ENCODE measurements at places on chromosomes 12 and 14. TPM values are rescaled to one million over a fixed set of nuclear protein-coding genes. Genes with fewer than 3 reads are reported as not detected.

INHBC gene
- 0.03 TPM for polyA plus RNA-seq

DNA sequence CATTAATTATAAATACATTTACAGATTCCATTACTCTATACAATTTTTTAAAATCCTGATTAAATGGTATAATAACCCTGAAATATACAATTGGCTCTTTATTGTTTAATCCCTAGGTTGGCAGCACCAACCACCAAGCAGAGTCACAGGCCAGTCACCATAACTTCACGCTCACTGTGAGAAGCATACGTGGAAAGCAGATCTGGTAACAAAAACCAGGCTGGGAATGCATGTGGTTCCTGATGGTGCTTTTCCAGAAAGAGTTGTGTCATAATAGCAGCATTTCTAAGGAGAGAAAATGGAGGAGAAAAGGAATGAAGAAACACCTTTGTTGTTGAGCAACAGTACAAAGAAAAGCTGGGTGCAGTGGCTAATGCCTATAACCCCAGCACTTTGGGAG, 66.1 kb downstream of the SIX6 start:
- no peak for DNase-seq

PLA2G1B gene
- polyA plus RNA-seq: 0.53 TPM

DNA sequence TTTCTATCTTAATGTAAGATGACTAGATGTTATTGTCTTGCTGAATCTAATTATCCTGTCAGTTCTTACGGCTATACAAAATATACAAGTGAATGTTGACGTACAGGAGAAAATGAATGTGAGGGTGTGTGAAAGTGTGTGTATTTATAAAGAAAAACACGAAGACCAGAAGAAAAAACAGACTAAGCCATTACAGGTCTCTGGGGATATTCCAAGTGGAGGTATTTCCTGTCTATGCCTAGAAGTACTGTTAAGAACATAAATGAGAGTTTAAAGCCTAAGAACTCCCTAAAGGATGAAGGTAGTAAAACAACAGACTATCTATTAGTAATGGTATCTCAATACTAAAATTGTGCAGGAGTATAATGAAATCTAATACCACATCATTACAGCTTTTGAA, 7.6 kb downstream of the MDM1 start:
- no peak for DNase-seq

GRCh38 chr14:65926504-65926903, 514.0 kb downstream of the FUT8 start:
- no peak for DNase-seq

- DNase-seq: no peak
Observed at GRCh38 chr14:89955022-89955744, 544 bp upstream of the TDP1 start.

GRCh38 chr12:6277982-6278438, 32.5 kb upstream of the PLEKHG6 start:
- DNase-seq: no peak

DNA sequence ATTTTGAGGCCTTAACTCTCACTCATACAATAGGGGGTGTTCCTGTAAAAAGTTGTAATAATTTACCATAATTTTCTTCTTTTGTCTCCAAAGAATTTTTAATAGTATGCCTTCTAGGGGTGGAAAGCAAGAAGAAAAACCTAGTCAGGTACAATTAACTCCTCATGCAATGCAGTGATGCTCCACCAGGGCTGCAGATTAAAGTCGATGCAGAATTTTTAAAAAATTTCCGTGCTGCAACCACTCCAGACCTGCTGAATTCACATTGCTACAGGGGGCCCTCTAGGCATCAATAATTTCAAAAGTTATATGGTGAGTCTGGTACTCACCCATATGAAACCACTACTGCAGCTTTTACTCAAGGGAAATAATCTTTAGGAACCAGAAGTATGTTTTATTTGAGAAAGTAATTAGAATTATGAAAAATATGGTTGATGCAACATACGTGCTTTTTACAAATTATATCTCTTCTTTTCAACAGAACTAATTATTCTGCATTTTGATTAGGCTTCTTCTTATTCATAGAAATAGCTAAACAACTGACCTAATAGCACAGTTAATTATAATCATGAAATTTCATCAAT, 353.2 kb downstream of the BCAT1 start:
- no peak for DNase-seq

IRAK3 gene
- 0.81 TPM for polyA plus RNA-seq

TAS2R9 gene
- not detected for polyA plus RNA-seq

DNA sequence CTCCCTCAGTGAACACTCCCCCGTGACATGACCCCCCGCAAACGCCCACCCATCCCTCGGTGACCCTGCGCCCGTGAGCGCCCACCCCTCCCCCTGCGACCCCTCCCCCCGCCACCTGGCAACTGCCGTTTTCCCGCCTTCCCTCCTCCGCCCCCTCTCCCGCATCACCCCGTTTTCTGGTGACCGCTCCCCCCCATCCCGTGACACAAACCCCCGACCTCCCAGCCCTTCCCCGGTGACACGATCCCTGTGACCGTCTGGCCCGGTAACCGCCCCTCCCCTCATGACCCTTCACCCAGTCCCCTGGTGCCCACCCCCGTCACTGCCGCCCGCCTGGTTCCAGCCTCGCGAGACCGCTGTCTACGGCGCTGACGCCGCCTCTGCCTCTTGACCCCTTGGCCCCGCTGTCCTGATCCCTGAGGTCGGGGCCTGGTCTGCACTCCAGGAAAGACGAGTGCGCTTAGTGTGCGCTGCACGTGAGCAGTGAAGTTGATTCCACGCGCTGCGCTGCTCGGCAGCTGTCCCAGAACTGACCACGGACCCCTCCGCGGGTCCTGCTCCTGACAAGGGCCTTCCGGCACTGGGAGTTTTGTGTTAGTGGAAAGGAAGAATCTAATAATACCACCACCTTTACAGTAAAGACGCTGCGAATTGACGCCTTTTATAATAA, 59.4 kb downstream of the DDX51 start:
- peak; percentile 78 for DNase-seq

GRCh38 chr12:26402648-26403047, 207.3 kb downstream of the SSPN start:
- peak; percentile 76 for DNase-seq

SLC25A21 gene
- 1.2 TPM for polyA plus RNA-seq

- peak; percentile 68 for DNase-seq
Observed at GRCh38 chr12:12722435-12723148, 5.4 kb downstream of the CDKN1B start.

- DNase-seq: no peak
Observed at GRCh38 chr14:80485764-80486163, 274.5 kb upstream of the DIO2 start.

DNA sequence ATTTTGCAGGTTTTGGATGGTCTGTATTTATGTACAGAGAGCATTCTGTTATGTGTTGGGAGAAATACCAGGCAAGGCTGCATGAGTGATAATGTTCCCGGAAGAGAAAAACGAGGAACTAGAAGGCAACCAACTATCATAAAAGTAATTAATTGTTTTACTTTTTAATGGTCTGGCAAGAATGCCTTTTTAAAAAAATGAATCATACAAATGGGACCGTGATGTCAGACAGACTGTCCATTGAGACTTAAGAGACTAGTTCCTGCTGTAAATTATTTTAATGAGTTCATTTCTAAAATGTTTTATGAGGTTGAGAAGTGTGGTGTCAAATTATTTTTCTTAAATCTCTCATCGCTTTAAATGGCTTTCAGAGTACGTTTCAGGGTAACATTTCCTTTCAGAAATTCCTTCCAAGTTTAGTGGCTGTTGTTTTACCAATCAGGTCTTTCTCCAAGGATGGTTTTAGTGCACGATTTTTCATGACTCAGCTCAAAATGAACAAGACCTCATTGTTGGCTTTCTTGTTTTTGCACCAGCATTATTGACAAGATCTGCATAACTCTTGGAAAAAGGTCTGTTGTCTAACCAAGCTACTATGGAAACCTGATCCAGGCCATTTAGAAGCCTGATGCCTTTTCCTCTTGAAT, 86.1 kb upstream of the ARHGAP5 start:
- DNase-seq: no peak

- DNase-seq: no peak
Observed at GRCh38 chr14:100202712-100203111, 36.2 kb upstream of the YY1 start.

- no peak for DNase-seq
Observed at GRCh38 chr14:20501346-20501745, 4.0 kb upstream of the RNASE10 start.

DNA sequence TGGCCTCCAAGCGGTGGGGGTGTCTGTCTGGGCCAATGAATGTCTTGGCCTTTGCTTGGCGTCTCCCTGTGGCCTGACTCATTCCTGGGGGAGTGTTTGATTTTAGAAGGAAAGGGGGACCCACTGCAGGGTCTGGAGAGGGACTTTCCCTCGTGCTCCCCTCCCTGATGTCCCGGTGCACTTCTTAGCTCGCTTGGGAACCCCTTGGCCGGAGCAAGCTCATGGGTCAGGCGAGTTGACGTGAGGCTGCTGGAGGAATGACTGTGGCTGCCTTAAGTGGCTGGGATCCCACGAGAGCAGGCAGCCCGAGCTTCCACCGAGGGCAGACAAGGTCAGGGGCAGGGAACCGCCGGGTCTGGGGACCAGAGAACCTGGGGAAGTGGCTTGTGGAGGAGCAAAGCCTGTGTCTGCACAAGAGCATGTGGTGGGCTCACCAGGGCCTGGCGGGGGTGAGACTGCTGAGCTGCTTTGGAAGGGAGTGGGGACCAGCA, 218.4 kb upstream of the C14orf180 start:
- DNase-seq: no peak

DNA sequence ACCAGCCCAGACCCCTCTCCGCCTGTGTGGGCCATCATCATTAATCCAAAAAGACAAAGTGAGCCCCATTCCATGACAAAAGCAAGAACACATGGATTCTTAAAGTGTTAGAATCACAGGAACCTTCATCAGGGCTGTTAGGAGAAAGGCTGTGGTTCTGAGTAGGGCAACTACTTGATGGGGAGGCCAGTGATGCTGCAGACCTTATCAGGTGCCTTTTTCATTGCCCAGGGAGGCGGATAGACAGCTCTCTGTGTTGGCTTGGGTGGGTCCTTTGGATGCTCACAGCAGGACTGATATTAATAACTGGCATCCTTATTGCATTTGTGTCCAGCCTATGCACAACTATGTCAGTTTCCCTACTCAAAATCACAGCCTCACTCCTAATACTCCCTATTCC, 2.3 kb downstream of the HEBP1 start:
- no peak for DNase-seq

DNA sequence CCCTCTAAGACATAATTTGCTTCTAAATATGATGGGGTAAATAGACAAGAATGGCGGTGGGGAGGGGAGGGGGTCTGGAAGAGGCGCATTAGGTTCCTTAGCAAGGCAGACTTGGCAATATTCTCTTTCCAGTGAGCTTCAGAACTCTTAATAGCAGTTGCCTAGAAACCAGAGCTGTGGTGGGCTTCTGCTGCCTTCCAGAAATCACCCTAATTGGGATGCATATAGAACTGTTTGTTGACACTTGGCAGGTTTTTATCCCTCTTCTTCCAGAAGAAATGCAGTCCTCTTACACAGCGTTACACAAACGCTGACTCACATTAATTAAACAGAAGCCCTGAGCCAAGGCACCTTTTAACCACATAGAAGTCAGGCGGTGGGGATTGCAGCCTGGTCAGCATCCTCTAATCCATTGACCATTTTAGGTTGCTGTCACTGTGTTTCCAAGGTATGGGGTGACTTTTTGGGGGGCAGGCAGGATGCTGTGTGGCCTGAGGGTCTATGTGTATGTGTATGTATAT, 114.1 kb downstream of the CCDC60 start:
- DNase-seq: no peak

AQP6 gene
- not detected for polyA plus RNA-seq

GRCh38 chr14:91261115-91261514, 16.6 kb upstream of the GPR68 start:
- DNase-seq: no peak

- no peak for DNase-seq
Observed at GRCh38 chr12:14802721-14803010, 612 bp downstream of the WBP11 start.

DNA sequence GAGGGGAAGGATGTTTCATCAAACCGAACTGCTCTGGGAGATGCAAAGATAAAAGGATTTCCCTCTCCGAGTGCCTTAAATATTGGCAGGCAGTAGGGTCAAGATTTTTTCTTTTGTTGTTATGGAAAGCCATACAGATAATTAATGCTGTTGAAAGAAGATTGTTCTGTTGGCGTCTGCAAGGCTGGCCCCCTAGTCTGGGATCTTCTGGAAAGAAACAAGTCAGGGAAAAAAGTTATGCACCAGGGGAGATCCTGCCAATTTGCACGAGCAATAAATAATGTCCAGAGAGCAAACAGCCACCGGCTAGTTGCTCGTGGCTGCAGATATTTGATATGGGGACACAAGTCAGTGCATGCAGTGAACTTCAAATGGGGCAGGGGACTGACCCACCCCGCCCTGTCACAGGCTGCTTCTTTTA, 202.1 kb upstream of the MYL2 start:
- DNase-seq: no peak

- peak; percentile 59 for DNase-seq
Observed at GRCh38 chr12:116598311-116599284, 39.4 kb downstream of the MAP1LC3B2 start.

GRCh38 chr12:76201316-76201715, 116.8 kb upstream of the NAP1L1 start:
- no peak for DNase-seq

GRCh38 chr14:74389980-74390379, 36.0 kb downstream of the SYNDIG1L start:
- DNase-seq: no peak

IFNG-AS1 gene
- polyA plus RNA-seq: not detected

- DNase-seq: peak; percentile 18
Observed at GRCh38 chr14:80587096-80587724, 354.3 kb downstream of the CEP128 start.

NFATC4 gene
- 25.8 TPM for polyA plus RNA-seq

GRCh38 chr12:26434299-26435068, 239.1 kb downstream of the SSPN start:
- peak; percentile 57 for DNase-seq

GRCh38 chr12:92735131-92735721, 32.4 kb downstream of the PLEKHG7 start:
- no peak for DNase-seq

- no peak for DNase-seq
Observed at GRCh38 chr12:122866379-122866778, 29.5 kb downstream of the VPS37B start.

ITGB7 gene
- polyA plus RNA-seq: 9.2 TPM

DNA sequence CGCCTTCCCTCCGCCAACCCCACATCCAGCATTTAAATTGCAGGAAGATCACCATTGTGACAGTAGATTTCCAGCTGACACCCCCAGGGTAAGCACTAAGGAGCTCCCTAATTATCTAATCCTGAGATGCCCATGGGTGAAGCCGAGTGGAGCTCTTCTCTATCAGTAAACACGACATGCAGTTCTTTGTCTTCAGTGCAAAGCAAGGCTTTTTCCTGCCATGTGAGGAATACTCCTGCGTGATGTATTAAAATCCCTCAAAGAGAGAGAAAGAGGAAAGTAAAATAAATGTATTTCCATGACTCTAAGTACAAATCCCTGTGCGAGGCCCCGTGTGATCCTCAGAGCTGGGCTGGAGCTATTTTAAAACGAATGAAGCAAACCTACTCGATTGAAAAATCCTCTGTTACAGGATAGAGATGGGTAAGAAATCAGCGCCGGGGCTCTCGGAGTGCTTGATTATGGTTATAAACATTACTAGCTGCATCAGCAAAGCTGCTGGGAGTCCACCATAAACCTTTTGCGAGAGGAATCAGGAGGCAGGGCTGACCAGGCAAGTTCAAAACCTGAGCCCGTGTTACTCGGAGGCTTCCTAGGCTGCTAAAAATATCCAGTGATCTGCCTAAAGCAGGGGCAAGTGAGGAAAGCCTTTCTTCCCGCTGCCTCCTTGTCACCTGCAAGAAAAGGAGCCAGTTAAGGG, 61.5 kb downstream of the MAP1LC3B2 start:
- no peak for DNase-seq
